Inflammatory macrophage treated with lipopolysaccharide for 1 hour (primary cell): ENCODE measurements at places on chromosomes 4 and X.

- no peak for DNase-seq
These were observed 102.1 kb downstream of the ITIH6 start for GRCh38 chrX:54695816-54696487.

DNA sequence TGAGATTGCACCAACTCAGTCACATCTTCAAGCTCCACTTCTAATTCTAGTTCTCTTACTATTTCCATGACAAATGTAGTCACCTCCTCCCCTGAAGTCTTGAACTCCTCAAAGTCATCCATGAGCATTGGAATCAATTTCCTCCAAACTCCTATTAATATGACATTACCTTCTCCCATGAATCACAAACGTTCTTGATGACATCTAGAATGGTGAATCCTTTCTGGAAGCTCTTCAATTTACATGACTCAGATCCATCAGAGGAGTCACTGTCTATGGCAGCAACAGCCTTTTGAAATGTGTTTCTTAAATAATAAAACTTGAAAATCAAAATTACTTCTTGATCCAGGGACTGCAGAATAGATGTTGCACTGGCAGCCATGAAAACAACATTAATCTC is 34.5 kb downstream of the GALNTL6 start:
- DNase-seq = no peak

GRCh38 chr4:172601195-172601594 is 567.4 kb upstream of the GALNT7 start:
- no peak for DNase-seq

DNA sequence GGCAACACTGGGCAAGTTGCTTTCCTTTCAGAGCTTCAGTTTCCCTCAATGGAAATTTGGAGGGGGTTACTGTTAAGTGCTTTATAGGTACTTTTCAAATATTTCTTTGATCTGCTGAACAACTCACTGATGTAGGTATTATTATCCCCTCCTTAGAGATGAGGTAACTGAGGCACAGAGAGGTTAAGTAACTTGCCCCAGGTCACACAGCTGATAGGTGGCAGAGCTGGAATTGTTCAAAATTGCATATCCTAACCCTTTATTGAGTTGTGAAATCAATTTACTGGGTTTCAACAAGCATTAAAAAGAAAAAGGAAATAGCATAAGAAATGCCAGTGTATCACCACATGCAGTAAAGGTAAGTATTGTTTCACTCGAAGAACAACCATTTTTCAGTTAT is 6.6 kb downstream of the PPP1R3F start:
- no peak for DNase-seq

DNA sequence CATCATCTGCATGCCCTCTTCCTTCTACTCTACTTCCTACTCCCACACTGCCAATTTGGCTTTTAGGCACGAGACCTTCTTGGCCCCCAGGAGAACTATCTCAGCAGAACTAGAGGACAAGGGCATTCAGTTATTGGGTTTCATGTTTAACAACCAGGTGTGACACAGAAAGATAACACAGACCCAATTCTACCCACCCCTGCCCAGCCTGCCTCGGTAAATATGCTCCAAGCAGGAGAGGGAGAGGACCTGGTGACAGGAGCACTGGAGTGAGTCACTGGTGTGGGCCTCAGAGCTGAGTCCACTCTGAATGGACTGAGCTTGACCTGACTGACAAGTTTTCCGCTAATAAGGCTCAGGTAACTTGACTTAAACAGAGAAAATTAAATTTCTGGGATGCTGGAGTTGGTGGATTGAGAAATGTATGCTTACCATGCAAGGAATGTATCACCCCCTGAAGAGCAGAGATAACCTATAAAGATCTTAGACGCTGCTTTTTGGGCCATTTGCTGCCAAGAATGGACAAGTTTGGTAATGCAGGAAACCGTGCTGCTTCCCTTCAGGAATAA is 52.5 kb downstream of the CASP3 start:
- DNase-seq = no peak

DNA sequence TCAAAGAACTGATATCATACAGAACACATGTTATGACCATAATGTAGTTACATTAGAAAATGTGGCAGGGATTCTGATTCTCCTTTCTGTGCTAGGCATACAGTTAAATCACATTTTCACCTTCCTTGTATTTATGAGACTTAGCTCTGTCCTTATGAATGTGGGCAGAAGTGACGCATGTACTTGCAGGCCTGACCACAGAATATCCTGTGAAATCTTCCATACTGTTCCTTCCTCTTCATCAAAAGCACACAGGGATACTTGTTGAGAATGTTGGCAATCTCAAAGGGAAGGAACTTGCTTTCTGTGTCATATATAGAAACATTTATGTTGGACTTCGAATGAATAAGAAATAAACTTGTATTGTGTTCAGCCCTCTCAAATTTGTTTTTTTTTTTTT is 17.2 kb upstream of the MYOZ2 start:
- DNase-seq = peak; percentile 85

DNA sequence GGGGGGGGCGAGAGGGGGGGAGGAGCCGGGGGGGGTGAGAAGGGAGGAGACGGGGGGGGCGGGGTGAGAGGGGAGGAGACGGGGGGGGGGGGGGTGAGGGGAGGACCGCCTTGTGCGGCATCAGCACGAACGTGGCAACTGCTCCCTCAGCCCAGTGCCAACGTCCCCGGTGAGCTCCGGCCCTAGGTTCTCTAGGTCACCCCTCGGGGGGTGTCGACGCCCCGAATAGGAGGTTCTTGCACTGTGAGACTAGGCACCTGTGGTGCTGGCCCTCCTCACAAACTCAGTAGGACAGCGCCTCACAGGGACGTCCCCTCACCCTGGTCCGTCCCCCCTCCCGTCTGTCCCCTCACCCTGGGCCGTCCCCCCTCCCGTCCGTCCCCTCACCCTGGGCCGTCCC is 21.5 kb upstream of the GTPBP6 start:
- no peak for DNase-seq

GRCh38 chr4:156578713-156579112 is 392.9 kb downstream of the PDGFC start:
- DNase-seq = no peak

- no peak for DNase-seq
These were observed 411 bp upstream of the GPRASP1 start for GRCh38 chrX:102650903-102651241.

DNA sequence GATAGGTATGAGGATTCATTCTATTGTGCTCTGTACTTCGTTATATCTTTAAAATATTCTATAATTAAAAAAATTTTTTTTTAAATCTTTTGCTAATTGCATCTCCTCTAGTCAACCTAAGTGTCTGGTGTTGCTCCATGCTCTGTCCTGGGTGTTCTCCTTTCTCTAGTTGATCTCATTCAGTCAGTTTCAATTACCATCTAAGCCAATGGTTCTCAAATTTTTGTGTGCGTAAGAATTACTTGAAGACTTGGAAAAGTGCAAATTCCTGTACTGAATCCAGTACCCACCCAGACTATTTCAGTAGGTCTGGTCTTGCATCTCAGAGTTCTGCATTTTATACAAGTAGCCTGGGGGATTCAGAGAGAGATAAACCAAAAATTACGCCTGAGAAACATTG is 6.7 kb downstream of the TMPRSS11D start:
- no peak for DNase-seq

DNA sequence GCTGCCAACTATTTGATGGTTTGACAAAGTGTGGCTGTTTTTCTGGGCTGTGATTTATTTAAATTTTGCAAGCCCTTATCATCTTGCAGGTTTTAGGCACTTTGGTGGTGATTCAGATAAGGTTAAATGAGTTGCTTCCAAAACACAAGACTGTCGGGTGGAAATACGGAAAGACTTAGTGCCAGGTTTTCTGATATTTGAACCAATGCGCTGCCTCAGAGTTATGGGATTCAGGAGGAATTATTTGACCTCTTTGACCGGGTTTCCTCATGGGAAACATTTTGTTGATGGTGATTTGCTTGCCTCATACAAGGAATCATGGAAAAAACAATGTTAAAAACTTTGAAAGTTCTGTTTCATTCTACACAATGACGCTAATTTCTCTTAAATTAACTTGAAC is 136.1 kb upstream of the MAP9 start:
- no peak for DNase-seq

- no peak for DNase-seq
These were observed 247.1 kb downstream of the SPRY1 start for GRCh38 chr4:123643691-123644090.

DNA sequence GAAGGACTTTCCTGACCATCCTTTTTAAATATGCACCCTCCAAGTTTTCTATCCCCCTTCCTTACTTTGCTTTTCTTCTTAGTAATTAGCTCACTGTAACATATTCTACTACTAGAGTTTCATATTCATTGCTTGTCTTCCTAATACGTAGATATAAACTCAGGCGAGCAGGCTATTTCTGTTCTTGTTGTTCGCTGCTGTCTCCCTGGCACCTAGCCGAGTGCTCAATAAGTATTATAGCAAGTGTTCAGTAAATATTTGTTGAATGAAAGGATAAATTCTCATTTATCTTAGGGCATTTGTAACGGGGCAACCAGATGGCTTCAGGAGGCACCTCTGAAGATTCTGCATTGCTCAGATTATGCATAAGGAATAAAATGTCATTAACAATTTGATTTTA is 6.8 kb upstream of the RHOH start:
- DNase-seq = no peak

DNA sequence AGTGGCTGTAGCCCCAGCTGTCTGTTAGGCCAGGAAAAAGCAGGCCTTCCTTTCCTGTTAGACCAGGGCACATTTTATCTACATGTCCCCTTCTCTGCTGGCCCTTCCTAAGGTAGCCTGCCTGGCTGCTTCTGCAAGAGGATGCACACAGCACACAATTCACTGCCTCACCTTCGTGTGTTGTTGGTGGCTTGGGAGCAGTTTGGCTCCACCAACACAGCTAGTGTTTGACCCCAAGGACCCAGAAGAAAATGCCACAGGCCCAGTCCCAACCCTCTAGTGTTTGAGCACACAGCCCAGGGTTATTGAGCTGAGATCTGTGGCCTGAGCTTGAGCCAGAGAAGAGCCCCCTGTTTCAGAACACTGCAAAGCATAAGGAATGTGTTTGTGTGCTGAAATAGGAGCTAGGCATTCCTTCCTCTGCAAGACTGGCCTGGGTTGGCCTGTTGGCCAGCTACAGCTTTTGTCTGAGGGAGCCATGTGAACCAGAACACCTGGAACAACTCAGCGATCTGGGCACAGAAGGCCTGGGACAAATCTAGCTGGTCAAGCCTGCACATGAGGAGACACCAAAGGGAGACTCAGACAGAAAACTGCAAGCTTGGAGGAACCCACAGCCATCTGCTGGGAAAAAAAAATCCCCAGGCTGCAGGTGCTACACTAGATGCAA is 26.4 kb downstream of the MAGEE1 start:
- no peak for DNase-seq

- no peak for DNase-seq
These were observed 42.0 kb upstream of the MAPK10 start for GRCh38 chr4:86401826-86402225.

DNA sequence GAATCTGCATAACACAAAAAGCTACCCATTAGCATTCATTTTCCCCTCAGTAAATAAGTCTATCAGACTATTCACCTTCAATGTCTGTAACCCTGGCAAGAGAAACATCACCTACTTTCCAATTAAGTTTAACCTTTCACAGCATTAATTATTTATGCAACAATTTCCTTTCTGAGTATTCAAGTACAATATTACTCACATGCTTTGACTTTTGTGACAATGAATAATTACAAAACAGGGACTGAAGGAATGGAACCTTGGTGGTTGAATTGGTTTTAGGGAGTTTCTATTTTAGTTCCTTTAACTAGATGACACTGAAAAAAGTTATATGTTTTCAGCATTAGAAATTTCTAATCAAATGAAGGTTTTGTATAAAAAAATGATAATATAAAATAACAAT is 932.3 kb upstream of the EPHA5 start:
- DNase-seq = no peak

- no peak for DNase-seq
These were observed 542.1 kb upstream of the HS3ST1 start for GRCh38 chr4:11970754-11971153.
